ENCODE measurements at places on chromosomes 4 and X.

GRCh38 chr4:164755432-164755831, 1.5 kb downstream of the SMIM31 start:
- DNase-seq: no peak

DNA sequence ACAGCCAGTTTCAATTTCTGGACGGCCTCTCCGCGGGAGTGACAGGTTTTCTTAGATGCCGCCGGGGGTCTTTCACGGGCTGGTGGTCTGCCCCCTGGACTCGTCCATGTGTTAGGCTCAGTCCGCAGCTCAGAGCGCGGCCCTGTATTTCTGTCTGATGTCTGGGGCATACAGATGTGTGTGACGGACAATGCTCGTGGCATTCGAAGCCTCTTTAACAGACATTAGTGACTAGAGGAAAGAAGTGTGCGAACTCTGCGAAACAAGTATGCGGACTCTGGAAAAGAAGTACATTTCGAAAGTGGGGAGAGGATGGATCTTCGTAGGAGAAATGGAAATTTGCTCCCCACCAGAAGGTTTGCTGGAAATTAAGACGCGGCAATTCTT, 793 bp upstream of the DCUN1D4 start:
- no peak for DNase-seq

GRCh38 chr4:33989820-33990443, 2254.4 kb downstream of the ARAP2 start:
- DNase-seq: no peak

- no peak for DNase-seq
Measured at GRCh38 chrX:121146059-121146628, 98.7 kb downstream of the GLUD2 start.

DNA sequence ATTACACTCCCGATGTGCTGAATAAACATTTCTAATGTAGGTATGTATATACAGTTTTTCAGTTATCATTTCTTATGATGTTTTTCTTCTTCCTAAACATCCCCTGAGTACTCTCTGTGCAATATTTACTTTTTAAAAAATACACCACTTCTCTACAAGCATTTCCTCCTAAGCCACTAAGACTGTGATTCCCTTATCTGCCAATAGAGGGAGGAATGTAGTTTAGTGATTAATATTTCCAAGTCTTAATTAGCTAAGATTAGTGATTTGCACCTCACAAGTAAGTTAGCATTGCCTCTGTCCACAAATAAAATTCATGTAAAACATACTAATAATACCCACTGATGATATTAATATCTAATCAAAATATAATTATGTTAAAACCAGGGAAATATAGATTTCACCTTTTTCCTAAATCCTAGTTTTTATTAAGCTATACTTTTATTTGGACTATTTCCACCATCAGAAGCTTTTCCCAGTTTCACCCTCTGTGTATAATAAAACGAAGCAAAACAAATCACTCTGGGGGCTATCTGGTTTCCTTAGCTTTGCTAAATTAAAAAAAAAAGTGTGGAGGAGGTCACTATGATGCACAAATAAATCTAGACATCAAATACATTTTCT, 909.1 kb downstream of the FAT4 start:
- DNase-seq: no peak

- no peak for DNase-seq
Measured at GRCh38 chr4:57044996-57045395, 65.2 kb downstream of the IGFBP7 start.

Measured in stimulated activated CD8-positive, alpha-beta memory T cell treated with anti-CD3 and anti-CD28 coated beads, Interleukin-15, amount 100 ng/mL, for 4 hours (primary cell).